ENCODE measurements at places on chromosomes 12 and 14.

DNA sequence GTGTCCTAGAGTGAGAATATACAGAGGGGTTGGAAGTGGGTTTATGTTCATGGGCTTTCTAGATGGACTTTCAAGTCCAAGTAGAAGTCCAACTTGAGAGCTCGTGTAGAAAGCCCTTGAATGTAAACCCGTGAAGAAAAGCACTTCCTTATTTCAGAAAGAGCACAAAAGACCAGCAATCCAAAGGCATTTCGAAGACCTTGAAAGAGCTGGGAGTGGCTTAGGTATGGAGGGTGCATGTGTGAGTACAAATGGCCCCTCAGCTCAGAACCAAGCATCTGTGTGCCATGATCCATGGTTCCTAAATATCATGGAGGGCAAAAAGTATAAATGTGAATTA is 160.7 kb downstream of the ETV6 start:
- DNase-seq: no peak

- DNase-seq: no peak
These were observed 398.8 kb upstream of the RGS6 start for GRCh38 chr14:71533390-71533789.

GRCh38 chr14:88825503-88825902 is 1.1 kb downstream of the TTC8 start:
- no peak for DNase-seq

GRCh38 chr12:97556302-97556779 is 93.7 kb downstream of the RMST start:
- DNase-seq: no peak

GRCh38 chr14:20774258-20774824 is 6.1 kb downstream of the EDDM3B start:
- DNase-seq: no peak

- DNase-seq: no peak
These were observed 1.9 kb downstream of the GPHN start for GRCh38 chr14:66509874-66510273.

GRCh38 chr12:91704446-91704845 is 441.2 kb downstream of the BTG1 start:
- no peak for DNase-seq
